Stimulated activated memory B cell treated with anti-CD40 and anti-IgM and Interleukin-4, amounts not matched to agents 10 μg/mL and 1 μg/mL and 100 μg/mL, for 72 hours (primary cell): ENCODE measurements at places on chromosomes 7 and 10.

GRCh38 chr7:100432053-100432452 lies 2.4 kb downstream of the MEPCE start:
- no peak for ATAC-seq

- ATAC-seq, result no peak
These were observed 17.2 kb upstream of the ATP6V0E2 start for GRCh38 chr7:149856583-149856982.

- no peak for ATAC-seq
These were observed 985 bp upstream of the CYTH3 start for GRCh38 chr7:6273380-6273837.

DNA sequence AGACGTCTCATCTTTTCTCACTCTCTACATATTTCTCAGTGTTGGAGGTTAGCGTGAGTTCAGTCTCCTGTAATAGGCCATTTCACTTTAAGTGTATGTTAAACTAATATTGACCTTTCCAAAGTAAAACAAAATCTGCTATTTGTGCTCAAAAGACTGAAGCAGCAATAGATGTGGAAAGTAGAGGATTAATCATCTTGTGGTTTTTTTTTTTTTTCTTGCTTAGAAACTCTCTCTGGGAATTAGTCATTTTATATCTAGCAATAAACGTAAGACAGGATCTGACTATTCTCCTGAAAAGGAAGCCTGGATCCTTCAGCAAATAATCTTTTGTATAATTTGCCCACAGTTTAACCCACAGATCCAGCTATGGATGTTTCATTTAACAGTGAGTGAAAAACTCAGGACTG lies 81.7 kb downstream of the NRP1 start:
- no peak for ATAC-seq

- peak; percentile 60 for ATAC-seq
These were observed 23.2 kb upstream of the C1GALT1 start for GRCh38 chr7:7159063-7159658.

- peak; percentile 44 for ATAC-seq
These were observed 9.0 kb downstream of the IQCE start for GRCh38 chr7:2567679-2568278.

DNA sequence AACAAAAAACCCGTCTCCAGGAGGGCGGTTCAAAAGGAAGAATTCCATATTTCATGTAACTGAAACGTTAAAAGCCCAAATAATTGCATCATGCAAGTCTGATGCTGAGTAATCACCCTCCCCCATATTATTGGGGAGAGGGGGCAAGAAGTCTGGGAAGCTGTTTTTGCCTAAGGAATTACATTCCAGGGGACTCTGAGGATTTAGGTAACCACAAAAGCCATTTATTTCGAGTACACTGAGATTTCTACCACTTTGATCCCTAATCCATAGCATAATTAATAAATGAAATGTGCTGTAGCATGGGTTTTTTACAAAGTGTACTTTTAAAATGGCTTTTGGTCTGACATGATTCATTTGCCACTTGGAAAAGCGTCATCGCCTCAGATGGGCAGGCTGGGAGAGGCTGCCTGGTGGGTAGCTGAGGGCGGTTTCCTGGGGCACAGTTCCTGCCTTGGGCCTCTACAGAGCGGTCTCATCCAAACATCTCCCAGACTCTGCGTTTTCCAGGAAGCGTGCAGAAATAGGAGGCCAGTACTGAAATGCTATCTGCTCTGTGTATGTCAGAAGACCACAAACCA lies 106.5 kb downstream of the TCF7L2 start:
- ATAC-seq, result no peak

DNA sequence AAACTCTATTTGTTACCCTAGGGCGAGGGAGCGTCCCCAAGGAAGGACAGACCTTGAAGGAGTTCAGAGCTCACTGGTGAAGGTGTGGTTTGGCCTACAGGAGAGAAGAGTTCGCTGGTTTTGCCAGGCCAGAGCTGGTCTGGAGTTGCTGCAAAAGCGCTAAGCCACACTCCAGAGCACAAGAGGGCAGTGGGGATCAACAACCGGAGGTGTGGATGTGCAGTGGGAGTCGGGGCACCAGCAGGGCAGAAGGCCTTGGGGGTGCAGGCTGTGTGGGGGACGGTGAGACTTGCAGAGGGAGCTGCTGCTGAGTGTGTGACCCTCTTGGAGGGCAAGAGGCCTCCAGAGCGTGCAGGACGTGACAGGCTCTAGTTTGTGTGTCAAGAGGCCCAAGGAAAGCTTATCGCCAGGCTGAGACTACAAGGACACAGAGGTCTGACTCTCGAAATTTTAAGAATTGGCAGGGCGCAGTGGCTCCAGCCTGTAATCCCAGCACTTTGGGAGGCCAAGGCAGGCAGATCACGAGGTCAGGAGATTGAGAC lies 14.3 kb upstream of the CUL1 start:
- ATAC-seq, result no peak

DNA sequence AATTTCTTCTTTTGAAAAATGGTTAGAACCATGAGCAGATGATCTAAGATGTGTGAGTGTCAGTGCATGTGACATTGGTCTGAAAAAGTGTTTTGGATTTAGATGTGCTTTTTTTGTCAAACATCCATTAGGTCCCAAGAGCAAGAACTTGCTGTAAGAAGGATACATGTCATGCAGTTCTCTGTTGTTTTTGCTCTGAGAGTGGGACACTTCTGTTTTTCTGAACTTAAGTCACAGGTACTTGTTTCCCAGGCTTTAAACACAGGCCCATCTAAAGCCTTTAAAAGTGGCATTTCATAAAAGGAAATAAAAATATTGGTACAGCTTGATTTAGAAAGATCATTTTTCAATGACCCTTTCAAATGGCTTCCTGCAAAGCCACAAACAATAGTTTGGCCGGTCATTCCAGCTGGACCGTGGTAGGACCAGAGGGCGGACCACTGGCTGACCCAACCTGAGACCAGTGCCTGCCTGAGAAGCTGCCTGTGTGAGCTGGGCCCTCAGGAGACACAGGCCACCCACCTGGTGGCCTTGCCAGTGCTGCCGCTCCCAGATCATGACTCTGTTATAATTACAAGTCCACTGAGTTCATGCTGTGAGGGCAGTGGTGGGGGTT lies 92.7 kb downstream of the EEPD1 start:
- no peak for ATAC-seq

DNA sequence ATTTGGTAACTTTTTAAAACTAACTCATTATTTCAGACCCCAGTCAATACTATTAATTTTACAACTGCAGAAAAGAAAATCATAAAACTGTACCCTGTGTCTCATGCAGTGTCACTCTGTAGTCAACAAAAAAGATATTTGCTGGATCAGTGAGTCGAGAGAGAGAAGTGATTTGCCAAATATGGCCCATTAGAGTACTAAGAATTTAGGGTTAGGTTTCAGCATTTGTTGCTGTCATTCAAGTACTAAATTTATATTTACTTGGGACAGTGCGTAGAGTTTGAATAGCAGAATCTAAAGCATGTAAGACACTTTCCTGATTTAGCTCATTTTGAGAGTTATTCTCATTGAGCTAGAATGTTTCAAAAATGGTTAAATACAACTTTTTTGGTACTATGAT lies 38.9 kb downstream of the CACNA2D1 start:
- no peak for ATAC-seq

DNA sequence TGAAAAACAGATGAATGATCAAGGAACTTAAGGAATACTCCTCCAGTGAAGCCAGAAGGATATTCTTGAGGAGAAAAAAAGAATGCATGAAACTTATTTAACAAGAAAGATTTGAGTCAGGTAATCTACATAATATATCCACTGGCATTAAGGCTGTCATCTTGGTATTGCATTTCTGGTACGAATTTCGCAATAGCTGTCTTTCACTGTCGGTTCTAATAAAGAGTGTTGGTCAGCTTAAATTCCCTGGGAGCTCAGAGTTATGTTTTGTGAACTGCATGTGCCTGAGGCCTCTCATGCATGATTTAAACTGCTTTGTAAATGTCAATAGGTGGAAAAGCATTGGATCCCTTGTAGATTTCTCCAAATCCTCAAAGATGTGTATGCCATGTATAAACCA lies 565.3 kb upstream of the GALNT17 start:
- ATAC-seq, result no peak

DNA sequence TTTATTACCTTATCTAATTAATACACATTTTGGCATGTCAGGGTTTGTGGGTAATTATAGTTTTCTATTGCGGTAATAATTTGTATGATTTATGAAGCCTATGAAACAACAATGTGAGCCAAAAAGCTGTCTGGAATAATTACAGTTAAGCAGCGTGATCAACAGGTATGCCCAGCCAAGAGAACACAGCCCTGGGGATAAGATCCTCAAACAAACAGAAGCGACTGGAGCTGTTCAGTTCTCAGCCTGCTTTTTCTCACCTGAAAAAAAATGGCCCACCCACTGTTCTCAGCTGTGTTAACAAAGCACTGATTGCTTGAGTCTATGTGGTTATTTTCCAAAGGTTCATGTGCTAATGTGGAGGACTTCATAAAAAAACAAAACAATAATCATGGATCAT lies 855.8 kb downstream of the GATA3 start:
- no peak for ATAC-seq

DNA sequence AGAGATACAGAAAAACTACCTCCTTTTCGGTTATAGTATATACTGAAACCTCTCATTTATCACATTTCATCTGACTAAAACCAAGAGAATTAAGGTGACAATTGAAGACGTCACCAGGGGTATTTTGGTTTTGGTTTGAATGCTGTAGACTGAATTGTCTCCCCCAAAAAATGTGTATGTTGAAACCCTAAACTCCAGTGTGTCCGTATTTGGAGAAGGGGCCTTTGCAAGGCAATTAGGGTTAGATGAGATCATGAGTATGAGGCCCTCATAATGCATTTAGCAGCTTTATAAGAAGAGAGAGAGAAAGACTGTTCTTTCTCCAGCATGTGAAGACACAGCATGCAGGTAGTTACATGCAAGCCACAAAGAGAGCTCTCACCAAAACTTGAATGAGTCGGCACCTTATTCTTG lies 59.5 kb downstream of the CACNA2D1 start:
- no peak for ATAC-seq

DNA sequence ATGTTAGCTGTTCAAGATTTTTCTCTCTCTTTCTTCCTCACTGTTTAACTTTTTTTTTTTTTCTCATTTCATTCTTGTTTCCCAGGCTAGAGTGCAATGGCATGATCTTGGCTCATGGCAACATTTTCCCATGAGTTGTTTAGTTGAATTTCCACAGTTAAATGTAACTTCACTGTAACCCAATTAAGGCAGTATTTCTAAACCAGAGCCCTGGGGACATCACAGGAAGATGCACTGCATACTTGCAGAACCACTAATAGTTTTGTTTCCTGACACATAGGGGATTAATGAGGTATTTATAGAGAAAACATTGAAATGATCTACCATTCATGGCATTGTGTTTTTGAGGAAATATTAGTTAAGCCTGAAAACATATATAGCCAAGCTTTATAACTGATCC lies 795.6 kb upstream of the GHITM start:
- ATAC-seq, result no peak

DNA sequence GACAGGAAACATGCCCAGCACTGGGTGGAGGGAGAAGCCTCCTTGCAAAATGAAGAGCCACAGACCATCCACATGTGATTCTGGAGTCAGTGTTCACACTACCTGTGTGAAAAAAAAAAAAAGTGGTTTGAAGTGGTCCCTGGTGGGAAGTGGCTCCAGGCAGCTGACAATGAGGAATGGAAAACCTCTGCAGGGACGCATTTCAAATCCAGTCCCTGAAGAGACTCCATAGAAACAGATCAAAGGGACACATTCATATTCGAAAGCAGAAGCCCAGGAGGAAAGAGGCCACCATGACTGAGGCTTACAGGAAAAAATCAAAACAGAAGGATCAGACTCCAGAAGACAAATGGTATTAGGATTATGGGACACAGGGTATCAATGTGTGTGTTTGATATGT lies 11.5 kb upstream of the TCERG1L start:
- no peak for ATAC-seq

- no peak for ATAC-seq
These were observed 143.1 kb downstream of the GNAI1 start for GRCh38 chr7:80277434-80278427.

DNA sequence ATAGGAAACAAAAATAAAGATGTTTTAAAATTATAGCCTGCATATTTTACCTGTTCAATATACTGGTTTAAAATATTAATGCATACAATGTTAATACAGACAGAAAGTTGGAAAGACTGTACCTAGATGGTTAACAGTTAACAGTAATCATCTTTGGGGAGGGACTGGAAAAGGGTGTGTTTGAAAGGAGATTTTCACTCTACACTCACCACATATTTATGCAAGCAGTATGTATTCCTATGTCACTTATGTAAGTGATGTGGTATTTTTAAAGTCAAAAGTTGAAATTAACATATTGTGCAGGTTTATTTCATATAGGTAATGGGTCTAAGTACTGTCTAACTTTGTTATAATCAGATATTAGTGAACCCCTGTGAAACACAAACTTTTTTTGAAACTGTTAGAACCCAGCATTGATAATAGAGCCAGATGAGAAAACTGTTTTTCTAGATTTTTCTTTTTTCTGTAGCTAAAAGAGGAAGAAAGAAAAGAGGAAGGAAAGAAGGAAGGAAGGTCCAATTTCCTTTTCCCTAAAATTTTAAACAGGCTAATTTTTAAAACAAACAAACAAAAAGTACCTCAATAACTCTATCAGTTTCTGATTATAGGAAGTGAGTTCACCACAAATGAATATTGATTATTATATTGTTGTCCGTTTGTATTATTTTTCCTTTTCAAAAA lies 9.0 kb upstream of the STARD3NL start:
- no peak for ATAC-seq

DNA sequence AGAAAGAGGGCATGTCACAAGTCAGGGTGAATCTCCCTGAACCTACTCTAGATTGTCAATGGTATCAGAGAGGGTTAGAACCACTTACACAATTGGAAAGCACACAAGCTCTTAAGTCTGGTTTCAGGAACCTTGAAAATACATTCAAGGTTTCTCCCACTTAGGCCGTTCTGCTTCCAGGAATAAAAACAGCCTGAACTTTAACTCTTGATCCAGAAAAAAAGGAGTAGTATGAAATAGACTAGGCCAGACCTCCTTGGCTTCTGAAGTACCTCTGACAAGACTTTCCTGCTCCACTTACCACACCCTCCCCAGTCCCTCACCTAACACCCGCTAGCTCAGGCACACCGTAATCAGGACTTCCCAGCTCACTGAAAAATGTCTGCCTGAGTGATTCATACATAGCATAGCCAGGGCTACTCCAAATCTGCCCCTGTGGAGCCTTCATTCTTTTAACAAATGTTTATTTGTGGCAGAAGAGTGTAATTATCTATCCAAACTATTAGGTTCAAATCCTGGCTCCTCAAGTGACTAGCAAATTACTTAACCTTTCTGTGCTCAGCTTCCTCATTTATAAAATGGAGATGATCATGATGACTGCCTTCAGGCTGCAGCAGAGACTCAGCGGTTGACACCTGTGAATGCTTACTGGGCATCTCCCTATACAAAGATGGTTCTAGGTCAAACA lies 30.3 kb upstream of the IL6 start:
- peak; percentile 54 for ATAC-seq

DNA sequence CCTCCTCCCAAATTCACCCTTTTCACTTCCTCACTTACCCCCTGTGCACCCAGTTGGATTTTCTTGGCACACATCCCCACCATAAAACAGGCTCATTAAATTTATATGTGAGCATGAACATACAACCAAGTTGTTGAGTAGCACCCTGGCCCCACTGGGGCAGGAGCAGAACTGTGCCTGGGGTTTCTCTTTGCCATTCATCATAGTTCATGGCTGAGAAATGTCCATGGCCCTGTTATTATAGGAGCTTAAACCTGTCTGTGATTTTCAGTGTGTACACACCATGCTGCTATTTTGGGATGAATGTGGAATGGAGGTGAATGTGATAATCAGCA lies 618.8 kb downstream of the LRMDA start:
- ATAC-seq, result no peak

- no peak for ATAC-seq
These were observed 6.2 kb downstream of the PARP12 start for GRCh38 chr7:140056431-140057142.
